Non-pigmented ciliary epithelial cell (primary cell): ENCODE measurements at places on chromosomes 2 and 18.

DNA sequence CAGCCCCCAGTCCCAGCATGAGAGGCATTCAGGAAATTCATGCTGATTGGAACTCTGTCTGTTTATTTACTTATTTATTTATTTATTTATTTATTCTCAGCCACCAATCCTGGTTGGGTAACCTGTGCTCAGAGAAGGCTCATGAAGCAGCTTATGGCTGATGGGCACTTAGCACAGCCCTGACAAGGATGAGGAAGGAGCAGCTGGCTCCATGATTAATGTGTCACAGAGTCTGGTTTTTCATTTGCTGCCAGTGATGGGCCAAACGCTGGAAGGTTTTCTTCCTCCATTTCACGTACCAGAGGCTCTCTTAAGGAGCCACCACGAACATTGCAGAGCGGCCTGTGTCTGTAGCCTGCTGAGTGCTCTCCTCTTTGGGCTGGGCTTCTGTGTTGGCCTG lies 28.3 kb upstream of the KCNS3 start:
- DNase-seq: no peak

- no peak for DNase-seq
Observed at GRCh38 chr2:225379856-225380255, 19.7 kb upstream of the NYAP2 start.

DNA sequence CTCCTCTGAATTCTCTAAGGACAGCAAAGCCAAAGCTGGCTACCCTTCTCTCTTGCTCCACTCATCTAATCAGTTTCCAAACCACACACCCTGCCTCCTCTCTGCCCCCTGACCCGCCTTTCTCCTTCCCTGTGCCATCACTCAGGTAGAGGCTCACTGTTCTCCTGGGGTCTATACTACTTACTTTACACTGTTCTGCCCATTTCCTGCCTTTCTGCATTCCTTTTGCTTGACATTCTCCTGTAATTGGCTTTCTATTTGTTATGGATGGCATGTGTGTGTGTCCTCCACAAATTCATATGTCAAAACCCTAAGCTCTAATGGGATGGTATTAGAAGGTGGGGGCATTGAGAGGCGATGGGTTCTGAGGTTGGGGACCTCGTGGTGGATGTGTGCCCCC lies 675.2 kb upstream of the ID2 start:
- DNase-seq: no peak

DNA sequence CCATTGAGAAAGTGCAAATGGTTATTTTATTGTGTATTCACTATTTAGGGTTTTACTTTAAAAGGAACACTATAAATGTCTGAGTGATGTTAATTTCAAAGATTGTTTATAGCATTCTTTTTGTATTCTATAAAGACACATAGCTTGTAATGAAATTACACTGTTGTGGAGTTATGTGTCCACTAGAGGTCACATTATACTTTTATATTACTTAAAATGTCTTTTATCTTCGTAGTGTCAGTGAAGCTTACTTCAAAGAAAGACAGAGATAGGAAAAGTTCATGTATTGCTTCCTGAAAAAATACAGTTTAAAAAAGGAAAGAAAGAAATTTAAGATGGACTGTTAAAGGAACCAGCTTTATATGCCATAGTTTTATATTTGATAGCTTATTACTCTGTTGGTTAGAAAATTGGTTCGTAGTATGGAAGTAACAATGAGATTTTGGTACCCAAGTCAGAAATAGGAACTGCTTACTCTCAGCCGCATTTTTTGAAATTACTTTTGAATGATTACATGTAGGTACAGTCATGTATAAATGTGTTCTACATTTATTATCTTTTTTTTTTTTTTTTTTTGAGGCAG lies 20.5 kb downstream of the APLF start:
- DNase-seq: no peak

GRCh38 chr2:231452799-231453508 lies 11.3 kb downstream of the NCL start:
- no peak for DNase-seq

GRCh38 chr2:239255218-239255617 lies 145.6 kb downstream of the HDAC4 start:
- no peak for DNase-seq

DNA sequence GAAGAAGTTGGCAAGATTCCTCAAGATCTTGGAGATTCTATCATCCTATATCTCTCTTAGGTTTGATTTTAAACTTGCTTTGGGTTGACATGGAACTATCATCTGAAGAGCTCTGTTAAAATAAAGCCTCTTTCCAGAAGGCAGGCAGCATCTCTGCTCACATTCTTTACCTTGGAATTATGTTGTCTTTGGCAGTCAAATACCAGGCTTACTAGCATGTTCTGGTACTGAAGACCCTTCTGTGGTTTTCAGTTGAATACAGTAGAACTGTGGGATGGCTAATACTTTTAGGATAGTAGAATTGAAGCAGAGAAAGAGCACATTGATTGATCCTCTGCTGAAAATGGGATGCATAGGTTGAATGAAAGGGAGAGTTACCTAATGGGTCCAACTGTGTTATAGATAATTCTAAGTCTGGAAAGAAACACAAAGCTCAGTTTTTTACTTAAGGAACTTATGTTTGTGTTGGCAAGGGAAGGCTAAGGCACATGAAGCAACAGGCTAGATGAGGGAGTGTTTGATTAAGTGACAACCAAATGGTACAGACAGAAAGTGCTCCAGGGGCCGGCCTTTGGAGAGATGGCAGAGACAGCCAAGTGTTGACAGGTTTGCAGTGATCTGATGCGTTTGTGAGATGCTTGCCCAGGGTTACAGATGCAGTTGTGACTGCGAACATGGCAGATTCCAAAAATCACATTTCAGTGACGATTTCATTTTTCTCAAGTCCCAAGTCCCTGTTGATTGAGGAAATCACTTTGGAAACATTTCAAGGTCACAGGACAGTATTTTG lies 397.9 kb downstream of the MEIS1 start:
- no peak for DNase-seq

- no peak for DNase-seq
Observed at GRCh38 chr2:12083081-12083581, 336.7 kb downstream of the LPIN1 start.

- no peak for DNase-seq
Observed at GRCh38 chr2:153953761-153954160, 82.0 kb downstream of the GALNT13 start.

DNA sequence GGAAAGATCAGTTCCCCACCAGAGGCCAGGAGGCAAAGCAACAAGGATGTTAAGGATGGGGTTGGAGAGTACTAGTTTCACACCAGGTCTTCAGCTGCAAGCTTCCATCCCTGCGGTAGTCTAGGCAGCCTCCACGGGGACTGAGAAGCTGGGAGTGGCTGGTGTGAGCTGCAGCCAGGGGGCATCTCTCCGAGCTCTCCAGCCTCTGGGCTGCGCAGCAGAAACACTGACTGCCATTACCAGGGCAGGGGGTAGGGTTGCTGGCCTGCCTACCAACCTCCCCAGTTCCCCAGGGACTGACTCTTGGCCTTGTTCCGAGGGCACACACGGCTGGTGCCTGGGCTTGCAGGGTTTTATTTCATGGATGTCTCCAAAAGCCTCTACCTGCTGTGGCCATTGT lies 15.9 kb downstream of the GATA6 start:
- no peak for DNase-seq

GRCh38 chr18:34661464-34662087 lies 48.5 kb upstream of the DTNA start:
- no peak for DNase-seq

- DNase-seq: no peak
Observed at GRCh38 chr18:39886136-39886535, 2068.9 kb upstream of the PIK3C3 start.

GRCh38 chr2:238420878-238421694 lies 5.6 kb upstream of the ASB1 start:
- no peak for DNase-seq

- no peak for DNase-seq
Observed at GRCh38 chr2:48221846-48222516, 308.0 kb upstream of the STON1 start.

DNA sequence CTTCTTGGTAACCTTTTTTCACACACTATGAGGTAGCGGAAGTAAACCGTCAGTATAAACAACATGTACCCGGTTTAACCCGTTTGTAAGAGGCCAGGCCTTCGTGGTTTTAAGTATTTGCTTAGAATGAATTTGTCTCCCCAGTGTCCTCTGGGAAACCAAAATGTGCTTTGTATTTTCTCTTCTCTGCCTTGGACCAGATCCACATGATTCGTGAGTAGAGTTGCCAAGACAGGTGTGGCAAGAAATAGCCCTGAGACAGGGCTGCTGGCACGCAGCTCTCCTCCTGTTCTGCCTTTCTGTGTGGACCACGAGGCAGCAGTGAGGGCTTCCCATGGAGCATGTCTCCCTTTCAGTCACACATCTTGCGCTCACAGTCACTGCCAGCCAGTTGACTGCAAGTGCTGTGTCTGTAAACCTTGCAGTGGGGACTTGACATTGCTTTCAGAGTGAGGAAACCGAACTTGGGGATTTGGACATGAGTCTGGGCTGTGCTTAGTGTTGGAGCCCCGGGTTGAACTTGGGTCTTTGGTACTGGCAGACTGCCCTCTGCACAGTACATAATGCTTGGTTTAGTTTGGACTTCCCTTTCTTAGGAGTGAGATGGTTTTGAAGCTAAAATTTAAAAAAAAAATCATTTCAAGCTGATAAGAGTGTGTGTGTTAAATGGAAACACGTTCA lies 19.1 kb downstream of the BCL2L11 start:
- DNase-seq: no peak

DNA sequence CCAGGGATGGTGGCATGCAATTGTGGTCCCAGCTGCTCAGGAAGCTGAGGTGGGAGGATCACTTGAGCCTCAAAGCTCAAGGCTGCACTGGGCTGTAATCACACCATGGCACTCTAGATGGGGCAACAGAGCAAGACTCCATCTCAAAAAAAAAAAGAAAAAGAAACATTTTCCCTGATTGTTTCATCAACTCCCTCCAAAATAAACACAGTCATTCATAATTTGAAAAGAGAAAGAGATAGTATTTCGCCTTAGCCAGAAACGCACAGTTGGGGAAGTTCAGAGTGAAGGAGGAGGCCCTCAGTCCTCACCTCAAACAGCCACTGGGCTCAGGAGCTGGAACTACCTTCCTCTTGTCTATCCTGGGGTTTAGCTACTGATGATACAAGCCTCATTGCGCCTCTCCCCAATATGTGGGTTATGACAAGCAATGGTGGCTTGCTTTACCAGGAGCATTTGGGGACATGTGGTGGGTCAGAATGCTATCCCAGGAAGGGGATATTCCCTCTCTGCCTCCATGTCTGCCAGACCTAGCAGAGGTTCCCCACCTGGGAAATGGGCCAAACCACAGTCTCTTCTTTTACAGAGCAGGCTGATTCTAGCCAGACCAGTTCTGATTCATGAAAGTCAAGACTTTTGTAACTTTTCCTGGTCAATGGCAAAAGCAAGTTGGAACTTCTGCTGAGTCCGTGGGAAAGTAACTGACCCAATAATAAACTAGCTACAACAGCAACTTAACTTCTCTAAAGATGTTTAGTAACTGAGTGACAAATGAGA lies 22.2 kb upstream of the TMEM87B start:
- no peak for DNase-seq

DNA sequence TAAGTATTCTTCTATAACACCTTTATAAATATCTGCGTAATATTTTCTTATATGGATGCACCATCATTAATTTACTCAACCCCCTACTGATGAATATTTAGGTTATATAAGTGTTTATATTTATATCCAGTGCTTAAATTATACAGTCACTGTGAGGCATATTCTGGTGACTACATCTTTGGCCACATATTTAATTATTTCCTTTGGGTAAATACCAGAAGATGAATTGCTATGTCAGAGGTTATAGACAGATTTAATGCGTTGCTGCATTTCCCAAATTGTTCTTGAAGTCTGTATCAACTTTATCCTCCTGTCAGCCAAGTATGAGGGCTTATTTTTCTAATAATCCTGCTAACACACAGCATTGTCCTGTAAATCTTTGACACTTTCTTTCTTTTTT lies 18.7 kb downstream of the DYSF start:
- DNase-seq: no peak

DNA sequence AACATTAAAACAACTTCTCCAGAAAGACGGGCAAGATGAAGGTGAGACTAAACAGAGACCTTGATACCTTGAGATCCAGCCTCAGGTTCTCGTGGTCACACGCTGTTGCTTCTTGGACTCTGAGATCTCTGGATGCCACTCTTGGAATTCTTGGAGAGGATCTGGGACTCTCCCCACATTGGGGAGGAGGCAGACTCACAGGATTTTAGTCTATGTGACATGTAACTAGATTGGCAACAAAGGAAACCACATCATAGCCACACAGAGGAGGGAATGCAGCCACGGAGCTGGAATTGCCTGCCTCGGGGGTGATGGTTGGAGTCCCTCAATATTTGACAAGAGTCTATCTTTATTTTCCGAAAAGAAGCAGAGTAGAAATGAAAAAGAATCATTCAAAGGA lies 78.8 kb upstream of the IGFBP5 start:
- DNase-seq: no peak

GRCh38 chr2:43199492-43200488 lies 26.6 kb downstream of the ZFP36L2 start:
- no peak for DNase-seq

DNA sequence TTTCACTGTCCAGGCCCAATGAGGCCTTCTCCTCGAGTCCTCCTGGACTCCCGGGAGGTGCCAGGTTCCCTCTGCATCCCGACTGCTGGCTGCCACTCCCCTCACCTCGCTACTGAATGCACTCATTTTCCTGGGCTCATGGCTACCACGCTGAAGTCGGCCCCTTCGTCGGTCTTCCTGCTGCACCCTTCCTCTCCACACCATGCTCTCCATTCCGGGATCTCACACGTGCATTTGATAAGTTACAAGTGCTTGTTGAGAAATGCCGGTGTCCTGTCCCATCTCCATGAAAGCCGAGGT lies 334.7 kb upstream of the MYT1L start:
- DNase-seq: no peak

DNA sequence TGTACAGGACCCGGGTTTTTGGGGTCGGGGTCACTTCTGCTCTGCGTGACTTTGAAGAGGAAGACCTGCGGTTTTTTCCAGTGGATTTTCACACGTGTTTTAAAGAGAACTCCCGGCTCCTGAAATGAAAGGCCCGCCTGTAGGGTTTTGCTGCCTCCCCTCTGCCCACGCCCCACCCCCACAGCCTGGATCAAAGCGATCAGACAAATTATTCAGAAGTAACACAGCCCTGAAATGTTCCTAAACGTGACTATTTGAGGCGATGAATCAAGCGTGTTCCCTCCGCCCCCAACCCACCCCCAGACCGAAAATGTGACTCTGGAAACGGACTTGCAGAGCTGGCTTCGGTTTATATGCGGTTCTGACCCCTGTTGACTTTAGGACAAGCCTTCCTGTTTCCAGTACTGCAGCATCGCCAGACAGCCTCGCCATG lies 28.7 kb upstream of the SMIM21 start:
- no peak for DNase-seq
